ENCODE measurements at places on chromosomes 3 and 15.

GRCh38 chr3:153901991-153902390, 219.2 kb upstream of the ARHGEF26 start:
- DNase-seq, result peak; percentile 43

DNA sequence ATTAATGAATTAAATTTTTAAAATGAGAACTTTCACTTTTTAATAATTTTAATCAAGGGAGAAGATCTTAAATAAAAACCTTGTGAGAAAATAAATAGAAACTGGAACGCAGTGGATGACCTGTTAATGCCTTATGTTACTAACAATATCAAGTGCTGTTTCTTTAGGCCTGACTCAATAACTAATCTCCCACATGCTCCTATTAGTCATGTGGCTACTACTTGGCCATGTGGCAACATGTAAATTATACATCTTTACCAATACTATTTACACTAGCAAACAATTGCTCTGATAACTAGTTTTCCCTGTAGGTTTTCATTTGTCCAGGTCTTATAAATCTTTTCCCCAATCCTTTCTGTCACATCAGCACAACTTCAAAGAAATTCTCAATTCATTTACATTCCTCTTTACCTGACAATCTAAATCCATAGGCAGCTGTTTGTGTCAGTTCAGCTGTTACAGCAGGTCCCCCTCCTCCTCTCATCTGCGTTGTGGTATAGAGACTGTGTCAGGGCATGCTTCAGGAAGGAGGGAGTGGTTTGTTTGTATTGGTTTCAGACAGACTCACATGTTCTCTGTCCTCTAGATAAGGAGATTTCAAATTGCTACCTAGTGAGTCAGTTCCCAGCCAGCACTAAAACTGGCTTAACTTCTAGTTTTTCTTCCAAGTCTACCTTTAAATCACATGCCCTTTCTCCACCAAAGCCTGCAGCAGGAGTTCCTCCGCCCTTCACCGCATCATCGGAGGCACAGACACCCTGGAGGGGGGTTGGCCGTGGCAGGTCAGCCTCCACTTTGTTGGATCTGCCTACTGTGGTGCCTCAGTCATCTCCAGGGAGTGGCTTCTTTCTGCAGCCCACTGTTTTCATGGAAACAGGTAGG, 11.3 kb upstream of the C3orf52 start:
- DNase-seq, result peak; percentile 84

DNA sequence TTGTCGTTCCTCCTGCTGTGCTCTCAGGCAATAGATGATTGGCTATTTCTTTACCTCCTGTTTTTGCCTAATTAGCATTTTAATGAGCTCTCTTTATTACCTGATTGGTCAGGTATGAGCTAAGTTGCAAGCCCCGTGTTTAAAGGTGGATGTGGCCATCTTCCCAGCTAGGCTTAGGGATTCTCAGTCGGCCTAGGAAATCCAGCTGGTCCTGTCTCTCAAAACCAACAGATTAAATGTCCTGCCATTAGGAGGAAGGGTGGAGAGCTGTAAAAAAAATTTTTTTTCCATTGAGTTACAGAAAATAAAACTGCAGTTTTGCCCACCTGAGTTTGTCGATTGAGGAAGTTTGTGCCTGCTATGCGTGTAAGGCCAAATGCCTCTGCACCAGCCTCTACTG, 5.4 kb upstream of the ACSBG1 start:
- DNase-seq, result no peak

GRCh38 chr3:78690766-78691165, 1077.0 kb downstream of the ROBO1 start:
- DNase-seq, result no peak

DNA sequence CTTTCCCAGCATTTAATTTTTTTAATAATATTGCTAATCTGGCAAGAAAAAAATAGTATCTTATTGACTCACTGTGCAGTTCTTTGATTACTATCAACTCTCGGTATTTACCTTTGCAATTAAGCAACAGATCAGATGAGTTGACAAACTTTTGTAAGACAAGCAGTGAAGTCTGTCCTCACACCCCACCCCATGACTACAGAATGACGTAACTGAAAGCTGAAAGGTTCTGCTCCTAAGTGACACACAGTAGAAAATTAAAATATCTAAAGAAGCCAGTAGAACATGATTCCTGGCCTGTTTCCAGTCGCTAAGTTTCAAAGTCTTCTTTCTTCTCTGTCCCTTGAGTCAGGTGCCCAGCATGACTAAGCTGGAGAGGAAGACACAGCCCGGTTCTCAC, 135.5 kb downstream of the STT3B start:
- DNase-seq, result no peak

DNA sequence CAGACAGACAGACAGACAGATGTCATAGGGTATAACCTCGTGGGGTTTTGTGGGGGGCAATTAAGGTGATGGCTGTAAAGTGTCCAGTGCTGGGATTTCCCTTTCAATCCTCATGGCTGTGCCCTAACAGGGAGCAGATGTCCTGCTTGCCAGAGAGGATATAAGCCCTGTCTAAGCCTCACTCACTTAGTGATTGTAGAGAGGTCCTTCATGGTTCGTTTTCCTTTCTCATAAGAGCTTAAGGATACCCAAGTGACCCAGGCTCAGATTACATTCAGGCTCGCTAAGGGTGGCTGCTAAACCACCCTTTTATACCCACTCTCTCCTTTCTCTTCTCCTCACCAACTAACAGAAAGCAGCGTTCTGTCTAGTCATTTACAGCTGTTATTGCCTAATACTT, 19.2 kb downstream of the LYSMD2 start:
- DNase-seq, result no peak

GRCh38 chr3:94173673-94174434, 111.0 kb downstream of the NSUN3 start:
- no peak for DNase-seq

DNA sequence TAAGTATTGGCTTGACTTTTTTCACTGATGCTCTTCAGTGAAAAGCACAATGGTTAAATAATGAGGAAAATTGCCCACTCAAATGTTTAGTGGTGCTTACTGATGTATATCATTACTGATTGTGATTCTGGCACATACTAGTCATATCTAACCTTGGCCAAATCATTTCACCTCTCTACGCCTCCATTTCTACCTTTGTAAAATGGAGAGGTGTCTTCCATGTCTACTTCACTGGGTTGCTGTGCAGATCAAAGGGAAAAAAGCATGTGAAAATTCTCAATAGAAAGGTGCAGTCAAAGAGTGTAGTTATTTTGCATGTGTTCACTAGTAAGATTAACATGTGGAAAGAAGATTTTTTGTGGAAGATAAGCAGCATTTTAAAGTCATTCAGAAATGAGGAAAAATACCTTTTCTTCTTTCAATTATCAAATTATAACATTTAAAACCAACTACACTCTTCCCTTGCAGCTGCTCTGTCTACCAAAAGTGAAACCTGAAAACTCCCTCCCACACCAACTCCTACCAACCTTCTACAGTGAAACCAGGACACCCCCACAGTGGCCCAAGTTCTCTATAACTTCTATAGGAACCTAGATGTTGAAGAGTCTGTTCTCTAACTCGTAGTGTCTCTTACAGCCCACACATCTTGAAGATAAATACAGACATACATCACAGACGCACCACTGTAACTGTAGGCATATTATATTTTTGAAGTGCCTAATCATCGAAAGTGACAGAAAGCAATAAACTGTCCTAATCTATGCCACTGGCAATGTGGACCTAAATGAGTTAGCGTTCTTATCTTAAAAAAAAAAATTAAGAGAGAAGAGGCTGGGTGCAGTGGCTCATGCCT, 1.4 kb downstream of the CD200R1 start:
- DNase-seq, result no peak

DNA sequence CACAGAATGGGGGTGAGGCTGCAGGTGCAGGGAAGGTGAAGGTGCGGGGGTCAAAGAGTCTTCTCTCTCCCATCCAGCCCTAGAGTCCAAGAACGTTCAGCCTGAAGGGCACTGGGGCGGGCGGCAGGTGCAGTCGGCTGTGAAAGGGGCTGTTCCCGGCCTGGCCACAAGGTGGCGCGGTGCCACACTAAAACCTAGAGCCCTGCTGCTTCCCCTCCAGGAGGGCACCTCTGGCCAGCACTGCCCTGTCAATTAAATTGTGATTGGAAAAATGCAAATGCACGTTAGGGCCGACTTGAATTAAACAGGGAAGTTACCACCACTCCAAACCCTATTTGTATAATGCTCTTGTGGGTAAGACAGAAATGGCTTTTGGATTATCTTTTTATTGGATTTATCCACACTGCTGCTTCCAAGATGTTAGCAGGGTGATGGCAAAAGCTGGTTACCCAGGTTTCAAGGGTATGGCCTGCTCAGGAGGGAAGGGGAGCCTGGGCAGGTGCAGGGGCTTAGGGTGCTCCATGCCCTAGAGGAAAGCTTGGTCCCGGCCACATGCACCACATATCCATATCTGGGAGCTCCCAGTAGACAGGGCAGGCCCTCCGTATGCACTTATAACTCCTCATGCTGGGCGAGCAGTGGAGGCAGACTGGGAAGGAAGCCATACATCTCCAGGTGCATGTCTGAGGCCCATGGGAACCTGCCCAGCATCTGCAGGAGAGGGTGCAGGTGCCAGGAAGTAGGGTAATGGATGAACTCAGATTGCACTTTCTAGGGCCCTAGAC, 119.8 kb downstream of the ADCY5 start:
- DNase-seq, result peak; percentile 67

DNA sequence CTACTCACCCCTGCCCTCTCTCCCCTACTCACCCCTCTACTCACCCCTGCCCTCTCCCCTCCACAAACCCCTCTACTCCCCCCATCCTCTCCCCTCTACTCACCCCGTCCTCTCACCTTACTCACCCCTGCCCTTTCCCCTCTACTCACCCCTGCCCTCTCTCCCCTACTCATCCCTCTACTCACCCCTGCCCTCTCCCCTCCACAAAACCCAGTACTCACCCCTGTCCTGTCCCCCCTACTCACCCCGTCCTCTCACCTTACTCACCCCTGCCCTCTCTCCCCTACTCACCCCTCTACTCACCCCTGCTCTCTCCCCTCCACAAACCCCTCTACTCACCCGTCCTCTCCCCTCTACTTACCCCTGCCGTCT, 14.2 kb downstream of the BFSP2 start:
- DNase-seq, result no peak

DNA sequence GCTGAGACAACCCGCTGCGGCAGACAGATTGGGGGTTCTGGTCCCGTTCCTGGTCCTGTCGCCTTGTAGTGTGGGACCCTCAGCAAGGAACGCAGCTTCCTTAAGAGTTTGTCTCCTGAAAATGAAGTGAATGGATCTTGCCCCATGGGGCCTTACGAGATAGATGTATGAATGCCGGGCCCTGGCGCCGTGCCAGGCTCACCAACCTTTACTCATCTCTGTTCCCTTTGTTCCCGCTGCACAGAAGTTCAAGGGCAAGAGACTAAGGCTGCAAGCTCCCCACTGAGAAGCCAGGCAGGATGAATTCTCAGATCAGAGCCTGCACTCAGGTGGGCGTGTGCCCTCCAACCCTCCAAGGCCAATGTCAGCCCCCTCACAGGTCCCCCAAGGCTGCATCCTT, 162.7 kb upstream of the IQSEC1 start:
- DNase-seq, result no peak

- DNase-seq, result no peak
Measured at GRCh38 chr15:75348562-75349350, 1.9 kb downstream of the NEIL1 start.

GRCh38 chr15:78100886-78101285, 8.5 kb downstream of the SH2D7 start:
- DNase-seq, result no peak

- DNase-seq, result no peak
Measured at GRCh38 chr3:33441225-33441976, 1.2 kb upstream of the UBP1 start.

DNA sequence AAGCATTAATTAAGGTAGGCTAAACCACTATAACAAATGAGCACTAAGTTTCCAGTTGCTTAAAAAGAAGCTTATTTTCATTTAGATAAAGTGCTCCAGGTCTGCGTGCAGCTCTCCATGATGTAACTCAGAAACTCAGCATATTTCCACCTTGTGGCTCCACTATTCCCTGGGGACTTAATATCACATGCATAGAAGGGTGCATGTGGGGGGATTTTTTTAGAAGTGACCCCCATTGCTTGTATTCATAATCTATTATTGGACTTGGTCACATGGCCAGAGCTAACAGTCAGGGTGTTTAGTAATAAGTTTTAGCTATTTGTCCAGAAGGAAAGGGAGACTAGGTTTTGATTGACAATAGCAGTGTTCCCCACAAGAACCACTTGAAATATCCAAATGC, 86.8 kb downstream of the TMCO5A start:
- no peak for DNase-seq

GRCh38 chr15:71155534-71155933, 40.3 kb downstream of the THSD4 start:
- no peak for DNase-seq

GRCh38 chr3:63333815-63334214, 55.7 kb downstream of the SYNPR start:
- no peak for DNase-seq

- DNase-seq, result no peak
Measured at GRCh38 chr3:51550080-51550819, 11.7 kb downstream of the RAD54L2 start.

DNA sequence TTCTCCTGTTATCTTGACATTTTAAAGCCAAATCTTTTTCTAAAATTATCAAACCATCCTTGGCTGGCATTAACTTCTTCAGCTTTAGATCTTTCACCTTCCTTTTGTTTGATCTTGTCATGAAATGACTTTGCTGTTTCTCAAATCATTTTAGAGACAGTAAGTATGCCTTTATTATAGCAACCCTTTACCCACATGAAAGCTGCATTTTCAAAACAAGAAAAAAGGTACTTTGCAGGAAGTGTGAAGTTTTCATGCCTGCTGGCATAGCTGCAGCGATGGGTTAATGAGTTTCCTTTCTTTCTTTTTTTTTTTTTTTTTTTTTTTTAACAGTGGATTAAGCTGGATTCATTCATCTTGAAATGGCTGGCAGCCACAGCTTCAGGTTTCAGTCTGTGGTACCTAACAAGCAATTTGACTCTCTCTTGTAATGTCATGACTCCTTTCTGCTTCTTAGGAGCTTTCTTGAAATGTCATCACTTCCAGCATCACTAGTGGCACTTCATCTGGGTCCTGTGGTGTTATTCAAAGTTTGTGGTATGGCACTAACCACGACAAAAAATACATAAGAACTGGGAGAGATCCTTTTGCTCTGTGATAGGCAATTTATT, 18.8 kb downstream of the SLC25A26 start:
- DNase-seq, result no peak

- DNase-seq, result no peak
Measured at GRCh38 chr15:40471105-40471807, 472 bp downstream of the CHST14 start.

GRCh38 chr15:77540312-77541060, 92.2 kb downstream of the LINGO1 start:
- no peak for DNase-seq

DNA sequence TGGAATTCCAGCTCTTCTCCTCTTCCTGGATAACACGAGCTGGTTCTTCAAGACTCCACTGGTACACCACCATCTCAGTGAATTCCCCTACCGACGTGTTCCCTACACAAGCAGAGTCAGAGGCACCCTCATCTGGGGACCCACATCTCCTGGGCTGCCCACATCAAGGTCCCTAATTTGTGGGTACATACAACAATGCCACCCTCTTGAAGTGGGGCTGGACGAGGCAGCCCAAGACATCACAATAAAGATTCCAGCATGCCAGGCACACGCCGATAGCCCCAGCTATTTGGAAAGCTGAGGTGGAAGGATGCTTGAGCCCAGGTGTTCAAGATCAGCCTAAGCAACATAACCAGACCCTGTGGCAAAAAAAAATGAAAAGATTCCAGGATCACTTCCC, 221.2 kb upstream of the LINGO1 start:
- DNase-seq, result no peak

Measured in SW 1271 (cell line).